Colonic mucosa (tissue), 4 donors: ENCODE measurements at places on chromosomes 3 and 15. TPM values are rescaled to one million over a fixed set of nuclear protein-coding genes. Genes with fewer than 3 reads are reported as not detected.

TERC gene
- total RNA-seq, result 9.6 TPM

LMOD3 gene
- not detected for total RNA-seq

SKOR1 gene
- 0.10 TPM for total RNA-seq

- no peak for DNase-seq
- peaks cover 7% of the 10 kb centered on the region for H3K36me3 ChIP-seq
- H3K4me3 ChIP-seq, result no peak overlapping the region
- H3K27ac ChIP-seq, result peak overlapping the region; percentile 1
These were observed 140.5 kb downstream of the LRRK1 start for GRCh38 chr15:101059381-101060341.

DNA sequence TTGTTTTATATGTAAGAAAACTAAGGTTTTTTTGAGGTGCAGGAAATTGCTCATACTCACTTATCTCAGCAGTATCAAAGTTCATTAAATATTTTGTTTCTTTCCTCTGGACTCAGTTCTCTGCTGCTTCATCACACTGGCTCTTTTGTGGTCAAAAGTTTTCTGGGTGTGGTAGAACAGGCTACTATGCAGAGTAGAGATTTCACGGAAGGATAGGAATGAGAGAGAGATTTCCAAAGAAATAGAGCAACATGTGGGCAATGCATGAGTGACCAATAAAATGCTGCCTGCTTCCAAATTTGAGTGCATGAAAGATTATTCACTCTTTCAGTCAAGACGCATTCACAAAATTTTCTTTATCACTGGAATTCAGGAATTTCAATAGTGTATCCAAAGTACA lies 577.3 kb upstream of the SEMA6D start:
- H3K27ac ChIP-seq, result no peak overlapping the region
- no peak overlapping the region for H3K4me3 ChIP-seq
- H3K27me3 ChIP-seq, result no peaks in the 10 kb centered on the region
- no peak for DNase-seq

DNA sequence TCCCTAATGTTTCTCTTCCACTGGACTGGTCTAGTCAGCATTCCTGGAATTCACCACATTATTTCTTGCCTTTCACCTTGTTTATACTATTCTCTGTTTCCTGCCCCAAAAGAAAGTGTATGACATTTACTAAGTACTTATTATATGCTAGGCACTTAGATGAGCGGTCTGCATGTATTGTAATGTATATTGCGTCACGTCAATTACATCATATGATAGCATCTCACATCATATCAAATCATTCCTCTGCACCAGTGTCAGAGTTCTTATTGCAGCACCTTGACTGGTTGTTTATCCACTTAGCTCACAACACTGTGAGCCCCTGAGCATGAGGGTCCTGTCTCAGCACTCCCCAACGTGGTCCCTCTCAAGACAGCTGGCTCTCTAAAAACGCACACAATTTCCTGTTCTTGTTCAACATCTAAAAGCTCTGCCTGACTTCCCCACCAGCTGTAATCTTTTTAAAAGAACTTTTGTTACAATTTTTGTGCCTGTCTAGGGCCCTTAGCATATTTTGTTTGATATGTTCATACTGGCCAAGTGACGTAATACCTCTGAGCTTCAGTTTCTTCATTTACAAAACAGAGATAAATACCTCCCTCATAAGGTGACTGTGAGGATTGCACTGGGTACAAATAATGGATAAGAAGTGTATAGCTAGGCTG lies 58.8 kb downstream of the ARHGAP31 start:
- peaks cover 3% of the 10 kb centered on the region for H3K4me1 ChIP-seq
- no peak overlapping the region for H3K27ac ChIP-seq
- no peak overlapping the region for H3K4me3 ChIP-seq
- H3K27me3 ChIP-seq, result no peaks in the 10 kb centered on the region
- no peak for DNase-seq

DNA sequence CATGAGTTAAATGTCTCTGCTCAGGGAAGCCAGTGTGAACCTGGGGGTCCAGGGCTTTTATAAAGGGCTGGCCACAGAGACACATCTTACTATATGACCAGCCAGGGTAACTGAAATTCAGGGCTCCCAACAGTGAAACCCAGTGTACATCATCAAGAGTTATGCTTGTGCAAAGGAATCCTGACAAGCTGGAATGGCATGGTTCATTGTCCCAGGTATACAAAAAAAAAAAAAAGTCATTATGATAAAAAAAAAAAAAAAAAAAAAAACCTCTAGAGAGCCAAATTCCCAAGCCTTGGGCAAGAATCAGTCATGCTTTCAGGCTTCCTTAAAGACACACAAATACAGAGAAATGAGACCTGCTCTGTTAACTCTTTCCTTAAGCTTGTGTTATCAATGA lies 452.0 kb downstream of the GABRG3 start:
- H3K36me3 ChIP-seq, result no peaks in the 10 kb centered on the region
- H3K4me3 ChIP-seq, result no peak overlapping the region
- H3K4me1 ChIP-seq, result no peaks in the 10 kb centered on the region
